Stimulated activated CD4-positive, alpha-beta T cell treated with anti-CD3 and anti-CD28 coated beads, Interleukin-15, amount 100 ng/mL, for 24 hours (primary cell): ENCODE measurements at places on chromosomes 5 and 9.

DNA sequence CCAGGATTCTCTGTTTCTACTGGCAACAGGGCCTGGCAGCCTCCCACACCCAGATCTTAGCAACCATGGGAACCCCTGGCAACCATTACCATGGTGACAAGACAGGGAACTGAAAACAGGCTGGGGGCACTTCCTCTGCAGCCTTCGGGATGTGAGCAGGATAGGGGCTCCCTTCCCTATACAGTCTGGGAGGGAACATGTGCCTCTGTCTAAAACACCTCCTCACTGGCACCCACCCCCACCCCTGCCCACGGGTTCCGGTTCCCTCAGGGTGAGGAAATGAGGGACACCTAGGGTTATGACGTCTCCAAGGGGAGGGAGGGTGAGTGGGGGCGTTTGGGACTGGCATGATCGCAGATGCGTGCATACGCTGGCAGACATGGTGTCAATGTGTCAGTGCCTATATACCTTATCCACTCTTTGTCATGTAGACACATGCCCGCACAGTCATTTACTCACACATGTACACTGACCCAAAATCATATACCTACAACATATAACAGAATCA lies 3.0 kb upstream of the DNAJB5 start:
- DNase-seq = peak; percentile 57

DNA sequence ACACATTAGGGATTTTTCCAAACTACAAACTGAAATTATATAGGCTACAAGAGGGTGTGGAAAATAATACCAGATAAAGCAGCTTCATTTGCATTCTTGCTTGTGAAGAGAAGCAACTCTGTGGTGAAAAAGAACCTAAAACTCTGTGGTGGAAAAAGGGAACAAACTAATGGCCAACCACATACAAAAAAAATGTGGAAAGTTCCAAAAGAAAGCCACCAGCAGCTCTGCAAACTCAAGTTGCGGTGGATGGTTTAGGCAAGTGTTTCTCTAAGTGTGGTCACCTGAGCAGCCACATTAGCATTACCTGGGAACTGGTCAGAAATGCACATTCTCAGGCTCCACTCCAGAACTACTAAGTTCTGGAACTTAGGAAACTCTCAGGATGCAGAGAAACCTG lies 586.4 kb downstream of the ACTL7B start:
- no peak for DNase-seq

DNA sequence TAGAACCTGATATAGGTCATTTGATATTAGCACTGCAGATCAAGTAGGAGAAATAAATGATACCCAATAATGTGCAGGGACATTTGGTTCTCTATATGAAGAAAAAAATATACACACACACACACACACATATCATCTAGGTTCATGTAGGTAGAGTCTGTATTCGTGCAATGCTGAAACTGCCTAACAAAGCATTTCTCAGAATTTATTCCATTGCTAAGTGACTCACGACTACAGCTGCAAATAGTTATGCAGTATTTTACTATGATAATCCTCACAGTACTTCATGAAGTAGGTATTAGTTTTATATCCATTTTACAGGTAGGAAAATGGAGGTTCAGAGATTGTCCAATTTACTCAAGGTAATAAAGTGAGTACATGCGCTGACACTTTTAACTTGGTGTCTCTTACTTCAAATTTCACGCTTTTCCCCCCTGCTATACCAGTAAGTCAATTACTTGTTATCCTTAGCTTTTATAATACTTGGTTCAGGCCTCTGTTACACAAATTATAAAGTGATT lies 2.4 kb downstream of the GIN1 start:
- DNase-seq = no peak

DNA sequence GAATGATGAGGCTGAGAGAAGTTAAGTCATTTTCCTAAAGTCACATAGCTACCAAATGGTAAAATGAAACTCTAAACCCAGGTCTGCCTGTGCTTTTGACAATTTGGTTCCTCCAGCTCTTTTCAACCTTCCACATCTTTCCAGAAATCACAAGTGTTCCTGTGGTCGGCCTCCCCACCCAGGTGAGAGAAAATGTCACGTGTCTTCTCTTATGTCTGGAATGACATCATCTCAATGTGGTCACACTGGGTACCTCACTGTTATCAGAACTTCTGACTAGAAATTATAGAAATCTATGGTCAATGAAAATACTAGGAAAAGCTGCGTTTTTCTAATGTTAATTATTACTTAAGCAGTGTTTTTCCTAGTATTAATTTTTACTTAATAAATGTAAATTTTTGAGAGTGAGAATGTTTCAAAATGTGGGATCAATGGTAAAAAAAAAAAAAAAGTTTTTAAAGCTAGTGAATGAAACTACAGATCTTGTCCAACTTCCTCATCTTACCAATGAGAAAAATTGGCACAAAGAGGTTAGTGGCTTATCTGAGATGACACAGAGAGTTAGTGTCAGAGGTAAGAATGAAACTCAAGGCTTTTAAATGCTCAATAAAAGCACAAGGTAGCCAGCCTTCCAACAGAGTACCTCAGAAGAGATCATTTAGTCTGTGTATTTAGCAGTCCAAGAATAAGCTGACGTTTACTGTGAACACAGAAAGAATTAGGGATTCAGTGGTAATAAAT lies 228.7 kb upstream of the NR4A3 start:
- DNase-seq = no peak

- DNase-seq = no peak
Observed at GRCh38 chr5:32201122-32201753, 27.1 kb upstream of the GOLPH3 start.

DNA sequence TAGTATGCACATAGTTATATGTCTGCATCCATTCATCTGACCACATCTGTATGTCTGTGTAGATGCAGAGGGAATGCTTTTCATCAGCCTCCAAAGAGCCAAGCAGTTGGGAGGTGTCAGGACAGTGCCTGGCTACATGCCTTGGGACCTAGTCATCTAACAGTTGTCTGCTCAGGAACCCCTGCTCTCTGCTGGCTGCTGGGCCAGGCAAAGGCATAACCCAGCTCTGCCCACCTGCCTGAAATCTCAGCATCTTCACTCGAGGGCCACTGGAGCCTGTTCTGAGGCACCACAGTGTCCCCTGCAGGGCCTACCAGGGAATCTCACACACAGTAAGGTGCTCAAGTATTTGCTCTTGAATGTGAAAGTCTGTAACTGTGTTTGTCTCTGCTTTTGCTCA lies 3.7 kb downstream of the C9orf50 start:
- DNase-seq = no peak

DNA sequence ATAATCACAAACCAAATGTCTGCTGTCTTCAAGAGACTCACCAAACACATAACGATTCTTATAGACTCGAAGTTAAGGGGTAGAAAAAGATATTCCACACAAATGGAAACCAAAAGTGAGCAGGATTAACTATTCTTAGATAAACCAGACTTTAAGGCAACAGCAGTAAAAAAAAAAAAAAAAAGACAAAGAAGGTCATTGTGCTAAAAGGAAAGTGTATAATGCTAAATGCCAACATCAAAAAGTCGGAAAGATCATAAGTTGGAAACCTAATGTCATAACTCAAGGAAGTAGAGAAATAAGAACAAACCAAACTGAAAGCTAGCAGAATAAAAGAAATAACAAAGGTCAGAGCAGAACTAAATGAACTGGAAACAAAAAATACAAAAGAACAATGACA lies 714.6 kb downstream of the SEMA5A start:
- no peak for DNase-seq

DNA sequence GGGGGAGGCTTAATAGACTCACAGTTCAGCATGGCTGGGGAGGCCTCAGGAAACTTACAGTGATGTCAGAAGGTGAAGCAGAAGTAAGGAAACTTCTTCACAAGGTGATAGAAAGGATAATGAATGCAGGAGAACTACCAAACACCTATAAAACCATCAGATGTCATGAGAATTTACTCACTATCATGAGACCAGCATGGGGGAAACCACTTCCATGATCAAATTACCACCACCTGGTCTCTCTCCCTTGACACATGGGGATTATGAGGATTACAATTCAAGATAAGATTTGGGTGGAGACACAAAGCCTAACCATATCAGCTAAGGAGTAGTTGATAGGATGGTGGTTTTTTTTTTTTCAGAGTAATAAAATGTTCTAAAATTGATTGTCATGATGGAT lies 201.8 kb downstream of the CDH12 start:
- DNase-seq = no peak

DNA sequence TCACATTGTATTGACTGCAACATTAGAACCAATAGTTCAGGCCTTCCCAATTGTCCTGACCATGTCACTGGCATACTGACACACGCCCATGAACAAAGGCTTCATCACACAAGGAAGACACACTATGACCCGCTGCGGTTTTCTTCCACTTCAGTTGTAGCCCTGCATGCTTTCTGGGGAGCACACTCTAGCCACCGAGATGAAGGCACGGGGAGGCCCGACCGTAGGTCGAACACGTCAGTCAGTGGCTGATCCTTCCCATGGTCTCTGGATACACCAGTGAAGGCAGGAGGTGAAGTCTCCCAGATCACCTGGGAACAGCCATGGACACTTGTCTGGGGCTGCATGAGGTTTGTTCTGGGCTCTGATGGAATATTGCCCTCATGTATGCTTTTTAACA lies 224.7 kb downstream of the FSTL4 start:
- DNase-seq = no peak

- DNase-seq = no peak
Observed at GRCh38 chr9:36902080-36902716, 131.9 kb downstream of the PAX5 start.
